T-helper 2 cell (primary cell): ENCODE measurements at places on chromosomes 3 and 15.

GRCh38 chr3:188431553-188431952 lies 277.6 kb downstream of the LPP start:
- no peak for DNase-seq

GRCh38 chr3:64021922-64022321 lies 1.4 kb downstream of the PSMD6 start:
- DNase-seq = no peak

DNA sequence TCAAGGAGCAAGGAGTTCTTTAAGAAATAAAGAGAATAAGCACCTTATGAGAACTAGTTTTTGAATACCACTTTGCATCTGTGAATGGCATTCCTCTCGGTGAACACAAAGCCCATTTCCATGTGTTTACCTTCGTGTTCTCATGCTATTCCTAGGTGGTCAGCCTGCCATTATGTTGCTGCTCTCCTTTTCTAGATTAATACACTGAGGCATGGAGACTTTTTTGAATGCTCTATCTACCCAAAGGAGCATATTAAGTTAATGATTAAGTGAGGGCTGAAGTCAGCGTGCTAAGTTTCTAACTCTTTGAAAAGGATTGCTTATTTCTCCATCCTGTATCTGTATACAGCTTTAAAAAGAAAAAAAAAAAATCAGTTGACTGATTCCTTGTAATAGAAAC lies 394.5 kb downstream of the MECOM start:
- DNase-seq = no peak

DNA sequence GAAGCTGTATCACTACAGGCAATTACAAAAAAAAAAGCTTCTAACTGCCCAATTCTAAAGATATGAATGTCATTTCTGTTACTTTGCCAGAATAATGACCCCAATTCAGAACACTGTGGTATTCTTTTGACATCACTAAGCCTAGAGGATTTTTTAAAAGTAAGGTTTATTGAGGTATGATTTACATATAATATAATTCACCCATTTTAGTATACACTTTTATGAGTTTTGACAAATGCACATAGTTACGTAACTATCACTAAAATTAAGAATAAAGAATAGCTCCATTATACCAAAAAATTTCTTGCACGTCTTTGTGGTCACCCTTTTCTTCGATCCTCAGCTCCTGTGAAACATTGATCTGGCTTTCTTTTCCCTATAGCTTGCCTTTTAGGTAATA lies 74.0 kb upstream of the PLSCR5 start:
- no peak for DNase-seq
